Upper lobe of right lung (tissue), 1 donor: ENCODE measurements at places on chromosomes 12 and 14.

DNA sequence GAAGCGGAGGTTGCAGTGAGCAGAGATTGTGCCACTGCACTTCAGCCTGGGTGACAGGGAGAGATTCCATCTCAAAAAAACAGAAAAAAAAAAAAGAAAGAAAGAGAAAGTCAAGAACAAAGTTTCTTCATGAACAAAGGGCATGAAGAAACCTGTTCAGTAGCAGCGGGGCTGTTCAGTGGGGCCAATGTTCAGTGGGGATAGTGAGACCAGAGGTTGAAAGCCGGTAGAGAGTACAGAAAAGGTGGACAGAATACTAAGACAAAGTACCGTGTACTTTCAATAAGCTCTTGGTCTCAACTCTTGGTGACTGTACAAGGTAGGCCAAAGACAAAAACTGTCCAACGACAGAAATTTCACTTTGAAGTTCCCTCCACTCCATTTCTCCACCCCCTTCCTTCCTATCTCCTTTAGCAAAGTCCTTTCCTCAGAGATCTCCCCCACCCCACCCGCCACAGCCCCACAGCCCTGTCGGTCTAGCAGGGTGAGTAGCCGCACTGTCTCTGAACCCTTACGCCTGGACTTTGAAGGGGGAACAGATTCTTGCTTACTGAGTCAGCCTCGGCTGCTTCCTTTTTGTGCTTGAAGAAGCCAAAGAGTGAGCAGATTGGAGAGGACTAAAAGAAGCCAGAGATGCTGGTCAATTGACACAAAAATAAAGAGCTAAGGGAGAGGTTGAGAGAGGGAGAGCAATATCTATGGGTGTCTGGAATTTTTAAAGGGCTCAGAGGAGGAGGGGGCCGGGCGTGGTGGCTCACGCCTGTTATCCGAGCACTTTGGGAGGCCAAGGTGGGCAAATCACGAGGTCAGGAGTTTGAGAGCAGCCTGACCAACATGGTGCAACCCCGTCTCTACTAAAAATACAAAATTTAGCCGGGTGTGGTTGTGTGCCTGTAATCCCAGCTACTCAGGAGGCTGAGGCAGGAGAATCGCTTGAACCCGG is 44.2 kb upstream of the FOS start:
- peak; percentile 73 for DNase-seq

GRCh38 chr14:59244581-59244980 is 56.1 kb downstream of the DAAM1 start:
- no peak for DNase-seq

DNA sequence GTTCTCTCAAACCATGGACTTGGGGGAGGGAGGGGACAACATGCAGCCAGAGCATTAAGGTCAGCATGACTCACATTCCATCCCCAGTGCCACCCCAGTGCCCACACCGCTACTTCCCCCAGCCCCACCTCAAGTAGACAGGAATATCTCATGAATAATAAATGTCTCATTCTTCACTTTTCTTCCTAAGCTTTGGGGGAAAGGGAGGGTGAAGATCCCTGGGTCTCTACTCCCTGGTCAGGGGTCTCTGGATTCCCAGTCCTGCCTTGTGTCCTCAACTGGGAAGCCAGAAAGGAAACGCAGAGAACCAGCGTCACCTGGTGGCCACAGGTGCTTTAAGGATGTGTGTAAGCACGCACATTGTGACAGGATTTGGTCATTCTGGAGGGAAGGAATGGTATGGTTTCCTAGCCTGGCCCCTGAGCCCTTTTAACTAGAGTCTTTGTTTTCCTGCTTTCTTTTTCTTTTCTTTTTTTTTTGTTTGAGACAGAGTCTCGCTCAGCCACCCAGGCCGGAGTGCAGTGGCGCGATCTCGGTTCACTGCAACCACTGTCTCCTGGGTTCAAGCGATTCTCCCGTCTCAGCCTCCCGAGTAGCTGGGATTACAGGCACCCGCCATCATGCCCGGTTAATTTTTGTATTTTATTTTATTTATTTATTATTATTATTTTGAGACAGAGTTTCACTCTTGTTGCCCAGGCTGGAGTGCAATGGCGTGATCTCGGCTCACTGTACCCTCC is 3.4 kb downstream of the GPR84 start:
- peak; percentile 87 for DNase-seq

GRCh38 chr12:121804417-121805111 is 755 bp downstream of the SETD1B start:
- DNase-seq: no peak

- DNase-seq: no peak
These were observed 34.5 kb downstream of the PLCZ1 start for GRCh38 chr12:18703321-18703720.

DNA sequence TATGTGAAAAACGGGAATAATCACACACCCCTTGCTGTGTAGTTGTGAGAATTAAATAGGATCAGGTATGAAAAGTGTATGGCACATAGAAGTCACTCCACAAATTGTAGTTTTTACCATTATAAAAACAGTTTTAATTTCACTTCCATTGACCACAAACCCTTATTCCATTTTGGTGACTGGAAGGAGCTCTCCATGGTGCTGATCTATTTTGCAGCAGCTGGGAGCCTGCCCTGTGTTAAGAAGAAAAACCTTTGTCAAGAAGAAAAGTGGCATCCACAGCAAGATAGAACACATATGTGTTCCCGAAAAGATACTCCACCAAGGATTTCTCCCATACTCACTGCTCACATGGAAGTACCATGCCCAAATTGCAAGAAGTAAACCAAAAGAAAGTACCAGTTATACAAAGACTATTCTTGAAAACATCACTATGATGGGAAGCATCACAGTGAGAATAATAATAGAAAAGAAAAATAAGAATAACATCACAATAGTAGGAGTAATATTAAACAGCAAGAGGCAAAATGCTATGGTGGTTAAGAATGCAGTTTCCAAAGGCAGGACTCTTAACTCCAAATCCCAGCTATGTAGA is 58.7 kb downstream of the TUNAR start:
- DNase-seq: no peak

DNA sequence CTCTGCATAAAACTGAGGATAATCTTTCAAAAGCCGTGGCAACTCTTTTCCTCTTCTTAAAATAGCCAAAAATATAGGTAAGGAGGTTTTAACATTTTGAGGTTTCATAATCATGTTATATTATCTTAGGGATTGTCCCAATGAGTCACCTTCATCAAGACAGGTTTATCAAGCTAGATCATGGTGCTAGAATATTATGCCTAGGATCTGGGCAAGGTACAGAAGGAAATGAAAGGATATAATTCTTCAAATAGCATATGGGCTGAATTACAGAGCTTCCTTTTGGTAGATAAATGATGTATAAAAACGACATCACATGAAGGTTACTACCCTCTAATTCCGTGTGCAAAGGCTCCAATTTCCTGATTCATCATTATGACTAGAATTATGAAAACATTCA is 28.6 kb upstream of the TBC1D15 start:
- DNase-seq: no peak

DNA sequence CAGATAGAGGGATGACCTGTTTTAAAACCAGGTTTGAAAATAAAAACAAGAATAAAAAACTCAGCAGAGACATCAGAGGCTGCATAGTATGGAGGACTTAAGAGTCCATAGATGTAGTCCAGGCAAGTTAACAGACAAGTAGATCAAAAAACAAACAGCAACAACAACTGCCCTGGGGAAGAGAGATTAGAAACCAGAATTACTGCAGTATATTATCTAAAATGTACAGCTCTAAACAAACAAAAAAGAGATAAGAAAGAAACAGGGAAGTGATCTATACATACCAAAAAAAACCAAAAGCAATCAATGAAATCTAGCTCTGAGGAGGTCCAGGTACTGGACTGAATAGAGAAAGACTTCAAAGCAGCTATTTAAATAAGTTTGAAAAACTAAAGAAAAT is 48.8 kb downstream of the ACSM4 start:
- no peak for DNase-seq

DNA sequence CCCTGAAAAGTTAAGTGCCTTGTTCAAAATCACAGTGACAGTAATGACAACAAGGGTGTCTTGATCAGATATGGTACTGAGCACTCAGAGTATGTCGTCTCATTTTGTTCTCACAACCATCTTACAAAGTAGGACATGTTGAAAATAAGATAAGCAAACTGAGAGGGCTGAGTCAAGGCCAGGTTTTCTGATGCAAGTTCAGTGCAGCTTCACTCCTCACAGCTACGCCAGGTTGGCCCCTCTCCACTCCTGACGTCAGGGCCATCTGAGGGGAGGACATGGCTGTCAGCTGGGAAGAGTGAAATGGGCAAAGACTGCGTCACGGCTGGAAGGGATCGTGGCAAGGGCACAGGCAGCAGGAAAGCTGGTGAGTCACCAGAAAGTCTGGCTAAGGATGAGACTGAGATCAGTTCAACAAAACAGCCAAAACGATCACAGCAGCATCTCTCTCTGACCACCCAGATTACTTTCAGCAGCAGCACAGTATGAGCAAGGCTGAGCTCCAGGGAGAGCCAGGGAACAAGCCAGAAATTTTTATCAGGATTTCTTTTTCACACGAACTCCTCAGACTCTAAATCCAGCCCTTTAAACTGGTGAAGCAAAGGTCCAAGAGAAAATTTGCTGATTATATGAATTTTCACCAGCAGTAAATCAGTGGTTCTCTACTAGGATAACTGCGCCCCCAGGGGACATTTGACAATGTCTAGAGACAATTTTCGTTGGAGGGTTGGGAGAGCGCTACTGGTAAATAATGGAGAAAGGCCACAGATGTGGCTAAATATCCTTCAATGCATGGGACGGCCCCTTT is 297.9 kb upstream of the AMIGO2 start:
- peak; percentile 76 for DNase-seq

DNA sequence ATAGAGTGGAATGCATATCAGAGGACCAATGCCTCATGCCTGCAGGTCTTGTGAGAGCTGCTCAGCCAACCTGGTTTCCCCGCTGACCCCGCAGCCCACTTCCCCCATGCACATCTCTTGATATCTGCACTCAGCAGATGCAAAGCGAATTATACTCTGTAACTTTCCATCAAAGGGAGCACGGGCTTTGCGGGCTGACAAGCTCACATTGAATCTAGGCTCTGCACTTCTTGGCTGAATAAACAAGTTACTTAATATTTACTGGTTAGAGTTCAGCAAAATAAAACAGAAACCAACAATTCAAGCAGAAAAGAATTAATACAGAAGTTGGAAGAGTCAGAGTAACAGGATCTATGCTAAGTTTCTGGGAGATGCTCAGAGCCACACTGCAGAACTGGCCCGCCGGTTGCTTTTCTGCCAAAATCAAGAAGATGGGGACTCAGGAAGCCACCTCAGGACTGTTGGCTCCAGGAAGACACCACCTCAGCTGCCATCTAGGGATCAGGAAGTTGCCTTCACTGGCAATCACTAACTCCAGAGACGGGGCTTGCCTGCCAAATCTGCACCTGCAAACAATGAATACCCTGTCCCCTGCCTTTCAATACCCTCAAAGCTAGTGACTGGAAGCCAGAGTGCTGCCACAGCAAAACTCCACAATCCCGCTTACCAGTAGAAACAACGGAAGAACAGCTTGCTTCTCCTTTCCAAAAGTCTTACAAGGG is 46.5 kb downstream of the NR1H4 start:
- no peak for DNase-seq

DNA sequence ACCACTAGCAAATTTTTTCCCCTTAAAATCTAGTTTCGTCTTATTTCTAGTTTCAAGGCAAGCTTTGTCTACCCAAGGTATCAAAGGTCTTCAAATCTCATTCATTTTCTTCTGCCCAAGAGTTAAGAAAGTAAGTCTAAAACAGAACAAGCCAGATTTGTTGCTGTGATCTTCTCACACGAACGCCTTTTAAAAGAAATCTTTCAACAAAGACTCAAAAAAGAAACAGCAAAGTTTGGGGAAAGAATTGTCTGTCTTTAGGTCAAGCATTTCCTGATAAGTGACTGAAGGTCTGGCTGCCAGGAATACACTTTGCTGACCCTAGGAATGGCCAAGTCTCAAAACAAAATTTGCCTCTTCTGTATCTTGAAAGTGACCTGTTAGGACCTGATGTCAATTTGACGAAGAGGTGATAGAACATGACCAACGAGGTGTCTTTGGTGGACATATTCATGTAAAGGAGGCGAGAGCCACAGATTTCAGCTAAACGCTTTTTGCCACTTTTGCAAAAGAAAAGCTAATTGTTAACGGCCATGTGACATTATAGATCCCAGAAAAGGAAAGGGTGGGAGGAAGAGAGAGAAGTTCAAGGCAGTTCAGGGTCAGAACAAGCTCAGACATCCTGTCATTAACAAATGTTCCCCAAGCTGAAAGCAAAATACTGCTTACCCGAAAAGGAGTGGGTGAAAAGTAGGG is 1.7 kb downstream of the CDK17 start:
- no peak for DNase-seq

GRCh38 chr14:105065280-105066228 is at the start of gene GPR132:
Gene GPR132, minus strand, starts transcription at chr14:105065430. Its CDS starts 10,010 bp downstream, at chr14:105055420.
- peak; percentile 73 for DNase-seq

DNA sequence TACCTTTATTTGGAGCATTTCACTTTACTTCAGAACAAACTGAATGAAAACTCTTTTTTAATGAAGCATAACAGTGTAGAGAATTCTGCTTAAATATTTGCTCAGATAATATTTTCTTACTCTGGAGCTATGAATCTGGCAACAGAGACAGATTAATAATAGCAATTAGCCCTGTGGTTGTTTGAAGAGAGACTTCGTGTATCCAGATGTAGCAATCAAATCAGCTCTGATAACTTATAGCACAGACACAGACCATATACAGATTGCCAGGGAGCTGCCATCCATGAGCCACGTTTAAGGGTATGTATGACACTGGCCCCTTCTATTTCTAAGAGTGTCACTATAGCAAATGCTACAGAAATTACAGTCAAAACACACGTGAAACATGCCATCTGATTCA is 146.6 kb downstream of the EXOC5 start:
- DNase-seq: no peak

- DNase-seq: peak; percentile 83
These were observed 107.3 kb downstream of the PPP2R5E start for GRCh38 chr14:63435838-63436237.

DNA sequence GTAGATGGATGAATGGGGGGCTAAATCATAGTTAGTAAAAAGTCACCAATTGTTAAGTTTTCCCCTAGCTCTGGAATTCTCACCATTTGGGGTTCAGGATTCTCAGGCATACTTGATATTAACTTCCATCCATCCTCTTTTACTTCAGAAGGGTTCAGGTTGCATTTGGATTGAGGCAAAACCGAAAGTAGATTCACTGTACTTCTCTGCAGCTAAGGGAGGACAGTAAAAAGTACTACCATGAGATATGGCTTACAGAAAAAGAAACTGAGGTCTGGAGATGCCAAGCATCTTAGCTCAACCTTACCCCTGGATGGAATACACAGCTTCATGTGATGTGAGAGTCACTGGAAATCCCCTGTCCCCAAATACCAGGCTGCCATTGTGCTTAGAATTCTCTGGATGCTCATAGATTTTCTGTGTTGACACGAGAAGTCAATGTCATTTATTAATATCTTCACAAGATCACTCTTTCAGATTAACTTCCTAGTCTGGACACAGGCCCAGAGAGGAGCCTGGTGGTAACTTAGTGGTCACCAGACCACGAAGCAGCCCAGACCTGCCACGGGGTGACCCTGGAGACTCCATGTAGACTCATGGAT is 87.1 kb downstream of the SSPN start:
- no peak for DNase-seq

- DNase-seq: no peak
These were observed 352.5 kb downstream of the C12orf50 start for GRCh38 chr12:87676731-87677130.
